Natural killer cell treated with Interleukin-12 subunit alpha and Interleukin-12 subunit beta and Interleukin-15 and Interleukin-18, amount 100 ng/mL, for 72 hours (primary cell): ENCODE measurements at places on chromosomes 2 and 18. TPM values are rescaled to one million over a fixed set of nuclear protein-coding genes. Genes with fewer than 3 reads are reported as not detected.

DNA sequence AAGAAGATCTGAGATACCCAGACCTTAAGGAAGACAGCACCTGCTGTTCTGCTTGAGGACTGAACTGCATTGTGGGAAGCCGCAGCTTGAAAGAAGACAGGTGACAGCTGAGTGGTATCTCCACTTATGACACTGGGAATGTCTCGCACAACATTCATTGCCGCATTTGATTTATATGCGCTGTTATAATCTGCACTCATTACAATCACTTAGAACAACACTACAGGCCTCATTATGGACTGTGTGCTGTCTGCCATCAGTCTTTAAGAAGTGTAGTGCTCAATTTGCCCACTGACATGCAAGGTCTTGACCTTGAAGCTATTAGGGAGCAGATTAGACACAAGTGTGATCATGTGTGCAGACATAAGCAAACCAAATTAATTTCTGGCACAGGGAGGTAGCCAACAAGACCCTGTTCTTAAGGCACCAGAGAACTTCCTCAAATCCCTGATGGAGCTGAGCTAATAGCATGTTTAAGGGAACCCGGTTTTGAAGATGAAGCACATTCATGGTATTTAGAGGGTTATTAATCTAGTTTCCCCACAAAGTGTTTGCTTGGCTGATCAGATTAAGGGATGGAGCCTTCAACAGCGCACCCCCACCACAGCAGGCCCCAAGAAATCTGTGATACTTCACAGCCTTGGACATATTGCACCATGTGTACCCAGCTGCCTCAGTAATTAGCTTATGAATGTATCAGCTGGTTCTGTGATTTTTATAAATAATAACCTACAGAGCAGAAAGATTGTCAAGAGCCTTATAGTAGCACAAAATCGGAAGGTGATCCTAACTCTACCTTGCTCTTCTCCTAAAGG, 146.8 kb downstream of the SATB2 start:
- DNase-seq, result no peak

DNA sequence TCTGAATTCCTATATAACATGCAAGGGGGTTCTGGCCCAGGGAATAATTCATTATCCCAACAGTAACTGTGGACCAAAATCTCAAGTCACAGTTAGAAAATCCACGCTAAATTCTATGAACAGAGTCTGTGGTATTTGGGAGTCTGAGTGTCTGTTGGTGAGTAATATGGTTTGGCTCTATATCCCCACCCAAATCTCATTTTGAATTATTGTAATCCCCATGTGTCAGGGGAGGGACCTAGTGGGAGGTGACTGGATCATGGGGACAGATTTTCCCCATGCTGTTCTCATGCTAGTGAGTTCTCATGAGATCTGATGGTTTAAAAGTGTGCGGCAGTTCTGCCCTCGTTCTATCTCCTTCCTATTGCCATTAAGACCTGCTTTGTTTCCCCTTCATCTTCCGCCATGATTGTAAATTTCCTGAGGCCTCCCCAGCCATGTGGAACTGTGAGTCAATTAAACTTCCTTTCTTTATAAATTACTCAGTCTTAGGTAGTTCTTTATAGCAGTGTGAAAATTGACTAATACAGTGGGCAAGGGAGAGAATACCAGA, 68.3 kb downstream of the NBAS start:
- no peak for DNase-seq

- DNase-seq, result no peak
Measured at GRCh38 chr2:235937087-235937486, 231.1 kb downstream of the GBX2 start.

The PROM2 gene
- 1.1 TPM for total RNA-seq
